Brain pericyte (primary cell): ENCODE measurements at places on chromosomes 5 and 9.

DNA sequence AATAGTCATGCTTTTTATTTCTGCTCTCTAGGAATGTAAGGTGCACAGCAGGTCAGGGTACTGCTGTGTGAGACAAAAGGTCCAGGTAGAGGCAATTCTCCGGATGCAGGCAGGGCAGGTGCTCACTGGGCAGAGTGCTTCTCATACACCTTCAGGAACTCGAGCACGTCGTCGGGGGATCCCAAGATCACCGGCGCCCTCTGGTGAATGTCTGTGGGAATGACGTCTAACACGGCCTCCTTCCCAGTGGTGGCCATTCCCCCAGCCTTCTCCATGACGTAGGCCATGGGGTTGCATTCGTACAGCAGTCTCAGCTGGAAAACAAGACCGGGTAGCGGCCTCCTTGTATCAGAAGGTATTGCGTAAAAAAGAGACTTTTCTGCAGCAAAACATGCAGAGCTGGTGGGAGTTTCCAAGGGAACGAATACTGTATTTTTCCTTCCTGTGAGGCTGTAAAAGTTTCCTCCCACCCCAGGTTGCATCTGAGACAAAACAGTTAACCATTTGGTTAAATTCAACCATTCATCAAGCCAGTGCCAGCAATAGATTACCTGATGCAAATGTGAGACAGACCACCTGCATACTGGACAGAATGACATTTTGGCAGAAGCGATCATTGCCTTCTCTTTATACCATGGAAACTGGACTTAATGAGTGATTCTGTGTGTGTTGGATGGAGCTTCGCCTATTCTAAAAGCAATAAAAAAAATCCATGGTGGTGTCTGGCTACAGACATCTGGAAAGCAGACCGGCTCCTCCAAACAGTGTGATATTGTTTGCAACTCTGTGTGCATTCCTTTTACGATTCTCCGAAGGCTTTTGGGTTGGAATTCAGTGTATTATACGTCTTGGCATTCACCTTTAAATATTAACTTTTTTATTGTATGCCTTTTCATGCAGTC lies 9.9 kb upstream of the FBP2 start:
- DNase-seq, result peak; percentile 22

GRCh38 chr5:2560435-2560834 lies 191.0 kb downstream of the IRX2 start:
- no peak for DNase-seq

DNA sequence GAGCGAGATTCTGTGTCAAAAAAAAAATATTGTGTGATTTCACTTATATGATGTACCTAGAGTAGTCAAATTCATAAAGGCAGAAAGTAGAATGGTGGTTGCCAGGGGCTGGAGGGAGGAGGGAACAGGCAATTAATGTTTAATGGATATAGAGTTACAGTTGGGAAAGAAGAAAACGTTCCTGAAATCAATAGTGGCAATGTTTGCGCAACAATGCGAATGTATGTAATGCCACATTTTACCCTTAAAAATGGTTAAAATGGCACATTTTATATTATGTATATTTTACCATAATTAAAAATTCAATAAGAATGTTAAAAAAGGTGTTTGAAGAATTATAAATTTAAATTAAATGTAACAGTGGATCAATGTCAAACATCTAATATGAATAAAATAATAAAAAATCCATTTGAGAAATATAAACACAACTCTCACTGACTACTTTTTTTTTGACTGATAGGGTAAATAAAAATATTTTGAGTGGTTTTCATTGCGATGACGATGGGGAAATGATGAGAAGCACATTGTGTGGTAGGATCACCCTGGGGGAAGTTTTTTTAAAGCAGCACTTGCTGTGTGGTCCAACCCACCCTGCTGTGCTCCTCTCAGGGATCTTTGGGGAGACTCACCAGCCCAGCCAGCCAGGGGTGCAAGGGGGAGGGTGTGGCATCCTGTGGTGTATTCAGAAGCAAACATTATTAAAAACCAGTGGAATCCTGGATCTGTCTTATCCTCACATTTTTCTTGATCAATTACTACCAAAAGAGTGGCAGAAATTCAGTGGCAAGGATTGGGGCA lies 4.3 kb downstream of the FYB1 start:
- DNase-seq, result no peak

DNA sequence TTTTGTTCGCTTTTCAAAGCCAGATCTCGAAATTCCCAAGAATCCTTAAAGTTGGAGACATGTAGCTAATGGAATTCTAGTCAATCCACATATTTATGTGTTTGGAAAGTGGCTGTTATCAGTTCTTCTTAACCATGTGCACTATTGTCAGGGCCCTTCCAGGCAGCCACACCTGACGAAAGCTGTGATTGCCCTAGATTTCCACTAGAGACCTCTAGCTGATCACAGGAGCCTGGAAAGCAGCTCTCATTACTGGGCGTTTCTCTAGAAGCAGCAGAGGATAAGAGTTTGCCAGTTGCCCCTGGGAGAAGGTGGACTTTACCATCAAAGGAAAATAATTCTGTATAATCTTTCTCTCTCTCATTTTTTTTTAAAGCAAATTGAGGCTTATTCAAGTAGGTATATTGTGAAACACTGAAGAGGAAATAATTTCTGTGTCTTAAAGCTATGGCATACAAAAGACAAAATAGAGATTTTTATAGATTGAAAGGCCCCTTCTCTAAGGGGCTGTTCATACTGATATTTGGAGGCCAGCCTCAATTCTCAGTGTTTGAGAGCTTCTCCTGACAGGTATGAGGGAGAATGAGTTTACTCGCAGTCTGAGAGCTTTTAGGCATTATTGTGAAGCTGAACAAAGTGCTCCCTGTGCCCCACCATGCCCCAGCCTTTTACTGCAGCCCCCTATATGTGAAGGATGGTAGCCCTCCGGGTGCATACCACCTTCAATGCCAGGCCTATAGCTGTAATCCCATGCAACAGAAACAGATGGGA lies 405.4 kb upstream of the ACTBL2 start:
- DNase-seq, result no peak

DNA sequence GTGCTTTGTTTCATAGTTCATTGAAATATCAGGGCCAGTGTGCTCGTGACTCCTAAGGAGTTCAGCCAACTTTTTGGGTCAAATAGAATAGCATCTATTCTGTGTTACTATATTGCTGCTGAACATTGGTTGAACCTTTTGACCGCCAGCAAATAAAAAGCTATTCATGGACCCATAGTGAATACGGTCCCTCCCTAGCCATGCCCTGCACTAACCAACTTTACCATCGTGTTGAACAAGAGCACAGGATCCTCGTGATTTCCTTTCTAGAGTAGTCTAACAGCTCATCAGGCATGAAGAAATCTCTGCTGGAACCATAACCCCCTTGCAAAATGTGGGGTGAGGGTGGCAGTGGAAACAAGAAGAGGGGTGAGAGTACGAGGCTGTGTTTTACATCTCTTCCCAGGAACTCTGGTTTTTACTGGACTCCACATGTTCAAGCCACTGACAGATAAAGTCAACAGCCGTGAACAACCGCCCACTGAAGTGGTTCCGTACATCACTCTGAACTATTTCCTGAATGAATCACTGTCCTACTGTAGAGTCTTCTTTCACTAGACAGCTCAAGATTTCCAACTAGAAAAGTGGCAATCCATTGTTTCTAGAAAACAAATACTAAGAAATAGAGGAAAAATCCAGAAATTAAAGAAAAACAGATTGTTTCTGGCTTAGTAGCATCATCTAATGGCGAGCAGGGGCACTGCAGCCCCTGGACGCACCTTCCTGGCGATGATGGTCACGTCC lies 70.1 kb upstream of the SPATA31E1 start:
- DNase-seq, result no peak

DNA sequence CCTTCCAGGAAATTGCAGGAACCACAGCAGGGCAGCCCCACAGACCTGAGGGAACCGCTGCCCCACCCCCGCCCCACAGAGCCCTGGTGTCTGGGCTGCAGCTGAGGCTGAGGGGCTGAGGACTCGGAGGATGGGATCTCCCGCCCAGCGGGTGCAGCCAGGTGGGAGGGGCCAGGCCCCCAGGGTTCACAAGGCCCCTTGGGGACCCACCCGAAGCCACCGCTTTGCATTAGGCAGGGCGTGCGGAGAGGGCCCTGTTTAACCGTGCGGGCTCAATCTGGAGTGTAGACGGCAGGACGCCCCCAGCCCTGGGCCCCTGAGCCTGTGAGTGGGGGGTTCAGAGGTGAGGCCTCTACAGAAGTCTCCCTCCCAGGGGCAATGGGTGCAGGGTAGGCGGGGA lies 10.8 kb downstream of the NOTCH1 start:
- DNase-seq, result no peak

DNA sequence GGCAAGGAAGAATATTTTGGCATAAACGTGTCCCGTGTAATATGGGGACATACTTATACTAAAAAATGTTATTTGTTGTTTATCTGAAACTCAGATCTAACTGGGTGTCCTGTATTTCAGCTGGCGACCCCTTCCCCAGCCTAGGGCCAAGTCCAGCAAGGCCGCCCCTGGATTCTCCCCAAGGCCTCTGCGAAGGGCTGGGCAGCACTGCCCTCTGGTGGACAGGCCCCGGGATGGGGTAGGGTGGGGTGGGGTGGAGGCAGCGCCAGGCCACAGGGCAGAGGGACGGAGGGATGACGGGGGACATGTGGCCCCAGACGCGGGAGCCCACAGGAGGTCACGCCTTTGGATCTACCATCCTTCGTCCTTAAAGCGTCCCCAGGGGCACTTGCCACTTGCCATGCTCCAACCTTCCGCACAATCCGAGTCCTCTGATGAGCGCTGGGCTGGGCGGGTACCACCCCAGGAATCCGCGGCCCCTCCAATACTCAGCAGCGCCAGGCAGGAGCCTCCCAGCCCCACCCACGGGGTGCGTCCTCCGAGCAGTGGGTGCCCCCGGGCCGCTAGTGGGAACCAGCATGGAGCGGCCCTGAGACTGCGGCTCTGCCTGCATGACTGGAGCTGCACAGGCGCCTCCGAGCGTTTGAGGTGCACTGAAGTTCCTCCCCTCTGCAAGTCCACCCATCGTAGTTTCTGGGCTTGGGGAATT lies 7.1 kb upstream of the AGPAT2 start:
- no peak for DNase-seq

- no peak for DNase-seq
Observed at GRCh38 chr5:112915831-112916230, 6.2 kb downstream of the REEP5 start.

DNA sequence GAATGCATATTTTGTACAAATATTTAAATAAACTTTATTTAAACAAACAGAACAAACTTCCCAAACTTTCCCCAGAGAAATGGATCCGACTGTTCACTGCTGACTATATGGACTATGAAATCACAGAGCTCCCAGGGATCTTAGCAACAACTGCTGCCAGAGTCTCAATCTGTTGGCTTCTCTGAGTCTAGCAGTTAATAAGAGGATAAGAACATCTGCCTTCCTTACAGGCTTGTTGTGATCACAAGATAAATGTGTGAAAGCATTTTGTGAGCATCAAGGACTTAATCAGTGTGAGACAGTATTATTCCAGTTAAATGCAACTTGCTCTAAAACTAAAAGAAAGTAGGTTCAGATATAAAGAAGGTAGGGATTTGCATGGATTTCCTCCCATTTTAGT lies 31.4 kb upstream of the MYOT start:
- no peak for DNase-seq

GRCh38 chr5:122779451-122779850 lies 4.6 kb downstream of the SNX2 start:
- DNase-seq, result no peak
